ENCODE measurements at places on chromosomes 2 and 18. TPM values are rescaled to one million over a fixed set of nuclear protein-coding genes. Genes with fewer than 3 reads are reported as not detected.

DNA sequence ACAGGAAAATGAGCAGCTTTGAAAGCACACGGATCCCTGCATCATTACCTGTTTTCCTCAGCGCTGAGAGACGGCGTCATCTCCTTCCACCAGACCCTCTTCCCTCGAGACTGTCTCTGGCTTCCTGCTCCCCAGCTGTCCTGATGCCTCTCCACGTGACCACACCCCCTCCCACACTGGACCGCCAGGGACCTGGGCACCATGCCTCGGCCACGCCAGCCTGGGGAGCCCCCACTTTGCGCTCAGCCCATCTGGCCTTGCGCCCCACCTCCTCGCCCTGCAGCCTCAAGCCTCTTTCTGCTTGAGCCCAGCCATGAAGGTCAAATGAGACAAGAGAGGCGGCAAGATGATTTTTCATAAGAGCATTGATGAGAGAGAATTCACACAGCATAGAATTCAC lies 66.0 kb upstream of the ACKR3 start:
- no peak for DNase-seq

DNA sequence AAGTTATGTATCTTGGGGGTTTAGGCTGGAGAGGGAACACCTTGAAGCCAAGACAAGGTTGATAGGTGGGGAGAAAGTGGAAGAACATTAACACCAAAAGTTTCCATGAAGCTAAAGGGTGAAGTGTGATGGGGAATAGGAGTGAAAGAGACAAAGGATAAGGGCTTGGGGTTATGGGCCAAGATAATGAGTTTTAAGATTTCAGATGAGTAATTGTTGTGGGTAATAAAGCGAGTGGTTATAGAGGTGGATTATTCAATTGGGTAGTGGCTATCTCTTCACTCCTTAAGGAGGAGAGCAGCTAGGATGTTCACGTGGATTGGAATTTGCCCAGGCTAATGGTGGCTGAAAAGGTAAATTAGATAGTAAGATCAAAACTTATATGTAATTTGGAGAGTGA lies 29.8 kb downstream of the EML4 start:
- DNase-seq = no peak

DNA sequence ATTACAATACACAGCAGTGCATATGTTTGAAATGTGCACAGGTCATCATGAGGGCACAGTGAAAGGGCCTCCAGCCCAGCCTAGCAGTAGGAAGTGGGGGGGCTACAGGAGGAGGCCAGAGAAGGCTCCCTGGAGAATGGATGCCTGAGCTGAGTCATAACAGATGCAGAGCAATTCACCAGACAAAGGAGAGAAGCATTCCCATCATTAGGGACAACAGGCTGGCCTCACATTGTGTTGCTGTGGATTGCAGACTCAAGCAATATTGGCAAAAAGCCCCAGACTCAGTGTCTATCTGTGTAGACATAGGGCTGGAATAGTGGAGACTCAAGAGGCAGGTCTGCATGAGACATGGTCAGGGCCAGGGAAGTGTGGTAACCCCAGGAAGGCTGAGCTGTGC lies 329.9 kb downstream of the DLGAP1 start:
- DNase-seq = no peak

DNA sequence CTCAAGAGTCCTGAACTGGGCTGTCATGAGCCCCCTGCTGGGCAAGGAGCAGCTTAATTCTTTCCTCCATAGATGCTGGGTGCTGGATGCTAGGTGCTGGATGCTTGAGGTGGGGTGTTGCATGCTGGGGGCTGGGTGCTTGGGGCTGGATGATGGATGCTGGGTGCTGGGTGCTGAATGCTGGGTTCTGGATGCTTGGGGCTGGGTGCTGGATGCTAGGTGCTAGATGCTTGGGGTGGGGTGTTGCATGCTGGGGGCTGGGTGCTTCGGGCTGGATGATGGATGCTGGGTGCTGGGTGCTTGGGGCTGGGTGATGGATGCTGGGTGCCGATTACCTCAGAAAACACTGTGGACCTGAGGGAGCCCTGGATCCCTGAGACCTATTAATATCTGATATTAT lies 837.7 kb downstream of the GALR1 start:
- DNase-seq = no peak

The SLC30A3 gene
- not detected for total RNA-seq

- DNase-seq = peak; percentile 23
Observed at GRCh38 chr18:903701-904100, 970 bp upstream of the ADCYAP1 start.

The TYMS gene
- 56.4 TPM for total RNA-seq

- peak; percentile 63 for DNase-seq
Observed at GRCh38 chr2:219836647-219837177, 209.3 kb downstream of the SLC4A3 start.

The NIFK gene
- 25.9 TPM for total RNA-seq

- DNase-seq = peak; percentile 52
Observed at GRCh38 chr2:102619414-102620319, at the start of gene SLC9A2. SLC9A2 (plus strand) TSS chr2:102619553; CDS start chr2:102619849, 296 bp downstream.

DNA sequence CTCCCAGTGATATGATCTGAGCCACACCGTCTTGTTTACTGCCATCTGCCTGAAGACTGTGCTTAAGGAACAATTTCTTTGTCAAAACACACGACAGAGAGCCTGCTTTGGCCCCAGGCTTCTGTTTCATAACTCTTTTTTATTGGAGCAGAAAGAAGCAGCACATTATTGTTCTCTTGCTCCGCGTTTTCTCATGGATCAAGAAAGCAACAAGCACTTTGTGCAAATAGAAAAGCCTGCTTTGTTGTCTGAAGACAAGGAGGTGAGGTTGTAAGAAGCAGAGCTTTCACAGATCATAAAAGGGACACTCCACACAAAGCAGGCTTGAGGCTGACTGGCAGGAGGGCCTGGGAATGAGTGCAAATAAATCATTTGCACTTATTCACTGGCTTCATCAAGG lies 118.3 kb upstream of the FAM136A start:
- no peak for DNase-seq

- peak; percentile 16 for DNase-seq
Observed at GRCh38 chr18:68714366-68714711, 569 bp downstream of the TMX3 start.

DNA sequence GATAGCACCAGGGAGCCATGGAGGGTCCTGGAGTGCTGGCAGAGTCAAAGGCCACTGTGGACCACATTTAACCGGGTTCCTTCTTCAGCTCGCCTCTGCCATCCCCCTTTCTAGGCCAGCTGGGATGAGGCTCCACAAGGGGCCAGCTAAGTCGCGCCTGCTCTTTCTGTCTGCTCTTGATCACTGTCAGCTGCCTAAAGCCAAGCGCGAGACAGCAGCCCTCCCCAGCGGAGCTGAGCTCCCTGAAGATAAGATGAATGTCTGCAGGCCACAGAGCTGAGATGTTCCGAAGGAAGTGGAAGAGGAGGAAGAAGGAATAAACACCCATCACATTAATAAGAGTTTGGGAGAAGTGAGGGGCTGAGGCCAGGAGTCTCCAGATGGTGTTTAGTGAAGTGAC lies 99.6 kb downstream of the CELF4 start:
- no peak for DNase-seq

The CDH20 gene
- not detected for total RNA-seq

- DNase-seq = no peak
Observed at GRCh38 chr2:98308068-98308467, 38.2 kb upstream of the CNGA3 start.

- DNase-seq = no peak
Observed at GRCh38 chr2:64085936-64086335, 58.3 kb downstream of the PELI1 start.

The SCN7A gene
- not detected for total RNA-seq

- DNase-seq = no peak
Observed at GRCh38 chr2:150379166-150379565, 108.3 kb downstream of the RND3 start.

DNA sequence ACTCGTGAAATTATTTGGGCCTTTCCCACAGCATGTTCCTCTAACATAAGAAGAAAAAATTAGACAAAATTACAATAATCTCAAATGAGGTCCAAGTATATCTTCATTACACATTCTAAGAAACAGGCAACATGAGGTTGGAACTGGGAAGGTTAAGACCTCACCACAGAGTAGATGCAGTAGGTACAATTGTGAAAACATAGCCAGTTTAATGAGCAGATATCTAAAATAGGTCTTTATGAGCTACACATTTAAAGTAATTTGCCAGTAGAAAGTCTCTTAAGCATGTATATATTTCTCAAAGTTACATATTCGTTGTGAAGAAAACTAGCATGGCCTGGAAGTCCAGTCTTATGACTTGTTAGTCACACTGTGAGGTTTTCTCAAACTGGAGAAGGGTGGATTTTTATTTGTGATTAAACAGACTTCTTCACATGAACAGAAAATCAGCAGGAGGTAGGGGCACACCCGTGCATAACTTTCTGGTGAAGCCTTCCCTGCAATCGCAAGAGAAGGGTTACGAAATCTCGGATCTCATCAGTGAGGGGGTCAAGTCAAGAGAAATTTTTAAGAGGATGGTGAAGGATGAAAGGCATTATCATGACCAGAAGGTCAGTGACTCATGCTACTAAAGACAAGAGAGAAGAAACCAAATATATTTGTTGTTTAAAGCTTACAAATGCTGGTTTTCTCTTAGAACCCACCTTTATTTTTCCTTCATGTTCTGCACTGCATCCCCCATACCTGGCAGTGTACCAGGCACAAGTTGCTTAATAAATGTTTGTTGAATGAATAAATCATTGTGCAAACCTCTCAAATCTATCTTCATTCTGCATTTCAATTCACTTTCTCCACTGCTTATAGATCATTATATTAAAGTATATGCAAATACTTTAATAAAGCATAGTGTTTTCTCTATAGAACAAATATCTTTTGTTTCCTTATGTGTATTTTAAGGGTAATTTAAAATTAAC lies 5.1 kb upstream of the RAB27B start:
- no peak for DNase-seq

DNA sequence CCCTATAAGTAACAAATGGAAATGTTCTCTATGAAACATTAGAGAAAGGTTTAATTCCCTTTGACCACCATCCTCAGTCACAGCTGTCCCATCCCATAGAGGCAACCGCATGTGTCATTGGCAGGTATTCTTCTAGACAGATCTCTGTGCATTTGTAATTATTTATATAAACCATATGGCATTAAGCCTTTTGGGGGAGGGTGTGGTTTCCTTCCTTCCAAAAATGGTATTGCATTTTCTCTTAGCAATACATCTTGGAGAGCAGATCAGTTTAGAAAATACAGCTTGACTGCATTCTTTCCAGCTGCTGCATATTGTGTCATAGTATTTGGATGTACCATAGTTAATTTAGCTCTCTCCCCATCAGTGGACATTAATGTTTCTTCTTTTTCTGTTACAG lies 57.7 kb downstream of the LCLAT1 start:
- DNase-seq = no peak

The CYS1 gene
- total RNA-seq = not detected

- DNase-seq = no peak
Observed at GRCh38 chr18:79107886-79108285, 38.7 kb downstream of the ATP9B start.

DNA sequence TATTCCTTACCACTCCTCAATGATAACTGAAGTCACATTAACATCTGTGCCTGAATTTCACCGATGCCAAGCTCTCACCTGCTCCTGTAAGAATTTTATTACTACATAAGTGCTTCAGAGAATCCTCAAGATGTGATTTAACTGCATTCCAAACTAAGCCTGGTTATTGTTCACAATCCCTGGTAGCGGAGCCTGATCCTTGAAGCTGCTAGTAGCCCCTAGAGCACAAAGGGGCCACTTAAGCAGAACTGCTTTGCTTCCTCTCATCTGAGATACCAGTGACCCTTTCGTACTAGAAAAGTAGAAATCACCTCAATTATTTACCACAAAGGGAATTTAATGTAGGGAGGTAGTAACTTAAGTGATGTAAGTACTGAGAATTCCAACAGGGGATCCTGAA lies 529.6 kb downstream of the CPS1 start:
- DNase-seq = no peak

The MC2R gene
- not detected for total RNA-seq

The LPIN2 gene
- 35.5 TPM for total RNA-seq

The MAP2 gene
- total RNA-seq = 0.08 TPM

- DNase-seq = no peak
Observed at GRCh38 chr2:62264186-62264585, 68.3 kb downstream of the B3GNT2 start.

DNA sequence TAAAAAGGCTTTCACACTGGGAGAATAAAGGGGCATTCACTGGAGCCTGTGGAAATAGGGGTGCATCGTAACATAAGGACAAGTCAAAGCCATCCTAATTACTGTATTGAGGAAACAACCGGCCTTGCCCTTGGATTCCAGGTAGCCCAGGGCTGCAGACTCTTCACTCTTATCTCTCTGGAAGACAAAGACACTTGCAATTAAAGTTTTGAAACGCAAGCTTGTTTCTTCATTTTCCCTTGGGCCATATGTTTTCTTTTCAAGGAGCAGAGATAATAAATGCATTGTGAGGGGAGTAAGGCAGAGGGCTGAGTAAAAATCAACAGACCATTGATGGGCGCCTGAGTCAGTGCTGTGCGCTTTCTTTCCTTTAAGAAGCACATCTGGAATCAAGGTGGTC lies 11.5 kb downstream of the TNFRSF11A start:
- DNase-seq = no peak

DNA sequence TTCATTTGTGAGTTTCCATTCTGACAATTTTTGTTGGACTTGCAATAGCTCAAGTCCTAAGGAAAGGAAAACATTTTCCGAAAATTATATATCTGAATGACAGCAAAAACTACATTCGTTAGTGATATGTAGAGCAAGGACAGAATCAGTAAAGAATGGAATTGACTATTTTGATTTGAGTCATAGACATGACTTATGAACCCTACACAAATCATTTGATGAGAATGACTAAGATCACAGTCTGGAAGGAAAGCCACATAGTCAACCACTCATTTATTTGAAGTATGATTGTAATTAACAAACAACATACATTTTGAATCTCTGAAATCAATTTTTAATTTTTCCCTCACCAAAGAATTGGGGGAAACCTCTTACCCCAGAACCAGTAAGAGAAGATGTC lies 231.6 kb upstream of the CRIM1 start:
- no peak for DNase-seq

The LDLRAD4 gene
- total RNA-seq = 3.6 TPM

The EVA1A gene
- not detected for total RNA-seq

GRCh38 chr2:231041061-231041689 lies 3.9 kb downstream of the C2orf72 start:
- DNase-seq = no peak
